ENCODE measurements at places on chromosomes 2 and 18.
A peak's percentile ranks its signal among the peaks of the same experiment; 100 is the strongest.

DNA sequence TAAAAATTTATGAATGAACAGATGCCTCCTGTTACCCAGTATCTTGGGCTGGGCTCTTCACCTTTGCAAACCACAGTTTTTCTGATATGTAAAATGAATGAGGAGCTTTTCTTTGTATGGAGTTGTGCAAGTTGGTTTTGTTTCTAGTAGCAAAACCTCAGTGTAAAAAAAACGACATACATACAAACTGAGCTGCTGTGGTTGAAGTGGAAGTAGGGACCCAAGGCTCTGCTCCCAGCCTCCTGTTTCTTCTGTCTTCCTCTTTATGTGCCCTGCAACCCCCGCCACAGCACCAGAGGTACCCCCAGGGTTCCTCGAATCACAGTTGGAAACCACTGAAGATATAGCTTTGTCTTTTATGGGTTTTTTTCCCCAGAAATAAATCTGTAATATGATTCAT is 118.1 kb downstream of the MYO1B start:
- DNase-seq, result no peak

GRCh38 chr18:50410894-50411293 is 36.0 kb downstream of the SKA1 start:
- DNase-seq, result no peak

DNA sequence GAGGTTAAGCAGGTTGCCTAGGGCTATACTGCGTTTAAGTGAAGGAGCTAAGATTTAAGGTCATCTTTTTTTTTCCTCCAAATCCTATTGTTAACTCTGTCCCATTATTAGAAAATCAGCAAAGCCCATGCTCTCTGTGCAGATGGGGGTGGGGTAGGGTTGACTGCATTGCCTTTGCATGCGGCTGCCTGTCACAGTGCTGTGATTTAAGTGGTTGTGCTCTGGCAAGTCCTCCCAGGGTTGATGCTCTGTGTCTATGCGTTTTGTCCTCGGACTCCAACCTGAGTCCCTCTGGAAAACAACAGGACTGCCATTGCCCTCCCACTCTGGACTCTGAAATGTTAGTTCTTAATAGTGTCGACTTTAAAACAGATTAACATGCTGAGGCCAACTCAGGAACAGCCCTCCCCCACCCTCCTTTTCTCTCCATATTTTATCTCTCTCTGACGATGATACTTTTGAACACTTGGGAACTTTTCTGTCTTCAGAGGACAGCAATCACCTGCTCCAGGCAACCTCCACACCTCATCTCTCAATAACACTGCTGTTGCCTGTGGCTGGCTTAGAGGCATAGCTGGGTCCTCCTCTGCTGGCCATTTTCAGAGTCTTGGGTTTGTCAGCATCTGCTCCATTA is 5.8 kb downstream of the FHOD3 start:
- DNase-seq, result peak; percentile 14

DNA sequence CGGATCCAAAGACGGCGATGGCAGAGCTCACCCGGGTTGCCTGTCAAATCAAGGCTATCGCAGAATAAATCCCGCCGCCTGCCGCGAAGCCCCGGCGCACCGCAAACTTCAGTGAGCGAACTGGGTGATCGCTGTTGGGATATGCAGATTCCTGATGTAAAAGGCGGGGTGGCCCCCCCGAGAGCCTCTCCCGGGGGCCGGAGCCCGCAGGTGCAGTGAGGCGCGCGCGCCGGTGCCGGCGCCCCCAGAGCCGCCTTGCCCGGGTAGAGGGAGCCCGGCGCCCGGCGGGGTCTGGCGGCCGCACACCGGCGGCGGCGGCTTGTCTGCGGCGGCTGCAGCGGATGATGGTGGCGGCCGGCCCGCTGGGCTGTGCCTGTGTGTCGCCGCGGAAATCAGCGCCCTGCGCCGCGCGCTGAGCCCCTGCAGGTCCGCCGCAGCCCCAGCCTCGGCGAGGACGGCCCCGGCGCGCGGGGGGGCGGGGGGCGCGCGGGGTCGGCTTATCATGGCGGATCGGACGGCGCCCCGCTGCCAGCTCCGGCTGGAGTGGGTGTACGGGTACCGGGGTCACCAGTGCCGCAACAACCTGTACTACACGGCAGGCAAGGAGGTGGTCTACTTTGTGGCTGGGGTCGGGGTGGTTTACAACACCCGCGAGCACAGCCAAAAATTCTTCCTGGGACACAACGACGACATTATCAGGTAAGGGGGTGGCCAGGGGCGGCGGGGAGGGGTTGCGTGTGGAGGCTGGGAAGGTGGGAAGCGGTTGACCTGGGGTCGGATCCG is 1.3 kb downstream of the EML6 start:
- DNase-seq, result no peak

All from vagina (tissue), 2 donors.